T-helper 1 cell (primary cell): ENCODE measurements at places on chromosomes 7 and 10.

- no peak for DNase-seq
Observed at GRCh38 chr7:72038022-72038732, 374.0 kb downstream of the CALN1 start.

DNA sequence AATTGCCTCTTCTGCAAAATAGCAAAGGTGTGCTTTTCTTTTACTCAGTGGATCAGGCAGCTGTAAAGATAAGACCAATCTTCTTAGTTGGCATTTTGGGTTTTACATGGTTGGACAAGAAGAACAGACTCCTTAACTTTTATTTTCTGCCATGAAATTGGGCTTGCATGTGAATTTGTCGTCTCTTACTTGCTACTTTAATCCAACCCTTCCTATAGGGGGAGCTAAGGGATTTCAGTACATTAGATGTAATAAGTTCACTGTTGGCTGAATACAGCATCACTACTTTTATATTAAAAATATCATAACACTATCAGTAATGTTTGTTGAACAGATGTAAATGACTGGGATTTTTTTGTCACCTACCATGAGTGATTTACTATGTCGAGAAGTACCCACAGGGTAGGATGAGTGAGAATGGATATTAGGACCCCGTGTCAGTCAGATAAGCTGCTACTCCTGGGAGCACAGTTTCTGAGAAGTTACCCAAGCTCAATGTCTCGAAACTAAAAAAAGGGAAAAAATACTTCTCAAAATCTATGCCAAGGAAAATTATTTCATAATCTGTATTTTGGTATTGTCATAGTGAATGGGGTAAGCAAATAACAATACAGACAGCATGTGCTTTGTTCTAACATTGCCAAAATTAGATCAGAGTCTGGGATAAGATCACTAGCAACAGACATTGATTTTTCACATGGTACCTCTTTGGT is 127.4 kb upstream of the AGR3 start:
- DNase-seq = no peak

- DNase-seq = no peak
Observed at GRCh38 chr7:15851201-15851600, 164.7 kb upstream of the MEOX2 start.

- DNase-seq = no peak
Observed at GRCh38 chr7:40133561-40134427, 628 bp downstream of the MPLKIP start.

- no peak for DNase-seq
Observed at GRCh38 chr7:81404669-81405068, 365.2 kb downstream of the HGF start.

- DNase-seq = no peak
Observed at GRCh38 chr10:82409671-82410070, 534.7 kb downstream of the NRG3 start.

- DNase-seq = no peak
Observed at GRCh38 chr10:71712572-71713134, 6.9 kb downstream of the C10orf105 start.

DNA sequence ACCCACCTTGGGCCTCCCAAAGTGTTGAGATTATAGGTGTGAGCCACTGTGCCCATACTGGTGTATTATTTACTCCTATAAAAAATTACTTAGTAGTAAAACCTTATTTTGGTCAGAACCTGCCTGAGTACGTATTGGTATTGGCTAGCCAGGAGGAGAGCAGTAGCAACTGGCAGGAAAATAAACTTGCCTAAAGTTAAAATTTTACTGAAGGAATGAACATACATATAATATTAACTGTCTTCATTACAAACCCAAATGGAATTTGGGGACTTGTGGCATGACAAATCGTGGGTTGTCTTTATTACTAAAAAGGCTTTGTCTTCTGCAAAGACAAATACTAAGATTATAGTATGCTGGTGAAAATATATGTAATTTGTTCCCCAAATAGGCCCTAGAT is 8.4 kb downstream of the RAB18 start:
- DNase-seq = no peak

DNA sequence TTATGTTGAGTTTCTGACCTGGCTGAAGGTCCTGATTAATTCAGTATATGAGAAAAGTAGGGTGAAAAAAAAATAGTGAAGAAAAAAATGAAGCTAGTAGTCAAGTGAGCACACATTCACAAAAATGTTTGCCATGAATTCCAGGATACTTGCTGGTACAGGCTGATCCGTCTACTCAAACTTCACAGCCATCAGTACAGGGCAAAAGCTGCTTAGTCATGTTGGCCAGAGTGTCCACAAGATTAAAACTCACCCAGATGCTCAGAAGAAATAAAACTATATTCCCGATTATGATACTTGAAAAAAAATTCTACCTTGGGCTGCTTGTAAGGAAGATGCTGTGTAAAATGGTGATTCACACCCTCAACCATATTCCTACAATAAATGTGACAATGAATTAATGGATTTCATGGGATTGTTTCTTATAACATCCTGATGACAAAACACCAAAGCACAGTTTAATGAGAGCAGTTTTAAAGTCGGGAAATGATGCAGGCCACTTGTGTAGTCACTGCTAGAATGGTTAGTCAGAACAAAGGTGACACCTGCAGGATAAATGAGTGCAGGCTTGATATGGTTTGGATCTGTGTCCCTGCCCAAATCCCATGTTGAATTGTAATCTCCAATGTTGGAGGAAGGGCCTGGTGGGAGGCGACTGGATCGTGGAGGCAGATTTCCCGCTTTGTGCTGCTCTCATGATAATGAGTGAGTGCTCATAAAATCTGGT is 49.2 kb upstream of the ANKRD1 start:
- no peak for DNase-seq

GRCh38 chr10:108586424-108586823 is 1336.9 kb downstream of the XPNPEP1 start:
- DNase-seq = no peak

GRCh38 chr7:128098629-128099028 is 67.4 kb upstream of the LRRC4 start:
- no peak for DNase-seq

- DNase-seq = peak; percentile 53
Observed at GRCh38 chr10:62373995-62374861, at the start of gene ZNF365. Gene ZNF365, plus strand, starts transcription at chr10:62374369. Its CDS starts 1,825 bp downstream, at chr10:62376194.
